Sciatic nerve (tissue), 2 donors: ENCODE measurements at places on chromosomes 16 and 17. TPM values are rescaled to one million over a fixed set of nuclear protein-coding genes. Genes with fewer than 3 reads are reported as not detected.

- DNase-seq, result no peak
Observed at GRCh38 chr16:28279006-28279405, 13.3 kb upstream of the SBK1 start.

GRCh38 chr17:68320311-68320865, 29.1 kb downstream of the ARSG start:
- DNase-seq, result no peak

DNA sequence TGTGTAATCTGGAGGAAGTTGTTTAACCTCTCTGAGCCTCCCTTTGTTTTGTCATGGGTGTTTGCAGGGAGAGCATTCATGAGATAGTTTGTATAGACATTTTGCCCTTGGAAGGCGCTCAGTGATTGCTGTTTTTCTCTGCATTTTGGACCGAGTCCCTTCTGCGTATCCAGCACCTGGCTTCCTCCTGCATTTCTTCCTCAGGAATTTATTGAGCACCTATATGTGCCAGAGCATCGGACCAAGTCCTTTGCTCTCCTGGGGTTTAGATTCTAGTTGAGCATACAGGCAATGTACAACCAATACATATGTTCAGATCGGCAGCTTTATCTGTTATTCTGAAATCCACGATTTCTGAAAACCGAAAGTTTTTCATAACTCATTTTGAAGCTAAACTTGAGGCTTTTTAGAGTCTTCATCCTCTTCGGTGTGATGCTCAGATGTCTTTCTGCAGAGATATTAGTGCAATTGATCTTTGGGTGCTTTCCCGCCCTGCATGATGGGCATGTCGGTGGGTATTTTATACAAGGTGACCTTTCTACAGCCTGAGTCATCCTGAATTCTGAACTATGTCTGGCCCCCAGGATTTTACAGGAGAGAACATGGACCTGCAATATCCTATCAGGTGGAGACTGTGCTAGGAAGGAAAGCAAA, 4.1 kb downstream of the IL4R start:
- DNase-seq, result peak; percentile 30

- DNase-seq, result no peak
Observed at GRCh38 chr17:45946841-45947256, 52.2 kb upstream of the STH start.

- peak; percentile 77 for DNase-seq
Observed at GRCh38 chr16:81738783-81739496, 40.2 kb upstream of the PLCG2 start.

- no peak for DNase-seq
Observed at GRCh38 chr17:48179071-48179945, 71.7 kb downstream of the SNX11 start.

DNA sequence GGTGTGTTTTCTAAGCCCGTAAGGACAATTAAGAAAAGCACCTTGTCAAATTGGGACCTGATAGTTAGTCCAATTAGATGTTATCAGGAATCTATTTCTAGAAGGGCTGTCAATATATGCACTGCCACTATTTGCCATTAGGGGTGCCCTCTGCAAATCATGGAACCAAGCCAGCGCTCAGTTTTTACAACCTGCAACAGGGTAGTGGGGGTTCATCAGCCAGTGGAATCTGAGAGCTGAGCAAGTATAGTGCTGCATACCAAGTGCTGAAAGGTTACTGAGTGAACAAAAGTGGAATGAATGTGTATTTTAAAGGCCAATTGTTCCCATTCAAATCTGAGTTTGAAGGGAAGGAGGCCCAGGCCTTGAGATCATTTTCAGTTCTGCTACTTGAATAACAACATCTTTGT, 10.4 kb downstream of the PRR11 start:
- no peak for DNase-seq

- DNase-seq, result no peak
Observed at GRCh38 chr17:46950997-46951621, 27.9 kb downstream of the RPRML start.

DNA sequence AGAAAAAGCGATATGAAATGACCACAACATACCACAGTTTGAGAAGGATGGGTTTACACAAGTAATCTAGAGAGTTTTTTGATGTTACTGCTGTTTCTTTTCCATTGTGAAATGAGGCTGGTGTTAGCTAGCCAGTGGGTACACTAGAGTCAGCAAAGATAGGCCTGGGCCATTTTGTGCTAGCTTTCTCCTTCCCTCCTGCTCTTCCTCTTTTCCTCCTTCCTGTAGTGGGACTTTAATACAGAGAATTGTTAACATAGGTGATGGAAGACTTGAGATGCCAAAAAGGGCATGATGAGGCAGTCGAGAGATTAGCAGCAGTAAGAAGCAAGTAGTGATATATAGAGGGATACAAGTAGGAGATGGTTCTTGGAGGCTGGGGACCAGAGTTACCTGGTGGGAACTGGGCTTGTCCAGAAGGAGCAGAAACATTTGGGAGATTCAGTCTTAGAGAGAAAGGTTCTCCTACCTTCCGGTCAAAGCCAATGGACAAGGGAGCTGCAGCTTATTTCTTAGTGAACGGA, 7.7 kb downstream of the NSRP1 start:
- DNase-seq, result no peak

DNA sequence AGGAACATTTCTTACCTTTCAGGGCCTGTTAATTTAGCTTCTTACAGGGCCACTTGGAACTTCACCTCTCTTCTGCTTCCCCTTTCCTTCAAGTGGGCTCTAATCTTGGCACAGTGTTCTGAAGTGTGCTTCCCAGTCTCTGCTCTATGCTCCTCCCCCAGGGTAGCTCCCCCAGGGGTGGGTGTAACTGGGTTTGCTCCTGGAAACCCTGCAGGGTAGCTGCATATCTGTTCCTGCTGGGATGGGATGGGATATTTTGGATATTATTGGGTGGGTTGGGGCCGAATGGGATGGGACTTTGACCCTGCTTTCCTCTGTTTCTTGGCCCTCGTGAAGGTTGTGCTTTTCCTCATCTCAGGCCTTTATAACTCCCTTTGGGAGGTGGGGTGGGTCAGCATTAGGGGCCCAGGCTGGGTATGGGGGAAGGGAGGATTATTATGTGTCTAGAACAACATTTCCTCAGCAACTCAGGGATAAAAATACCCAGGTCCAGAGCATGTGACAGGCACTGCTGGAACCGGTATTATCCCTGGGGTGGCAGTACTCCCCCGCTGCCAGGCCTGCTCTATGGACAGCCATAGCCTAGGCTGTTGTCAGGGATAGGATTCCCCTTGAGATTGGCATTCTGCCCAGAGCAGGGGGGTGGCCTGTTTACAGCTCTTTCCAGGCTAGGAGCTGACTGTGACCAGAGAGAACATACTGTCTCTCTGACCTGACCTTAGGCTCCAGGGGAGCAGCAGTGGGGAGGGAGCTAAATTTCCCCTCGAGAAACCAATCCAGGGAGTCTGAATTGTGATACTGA, 5.0 kb downstream of the NFE2L1 start:
- peak; percentile 80 for DNase-seq

DNA sequence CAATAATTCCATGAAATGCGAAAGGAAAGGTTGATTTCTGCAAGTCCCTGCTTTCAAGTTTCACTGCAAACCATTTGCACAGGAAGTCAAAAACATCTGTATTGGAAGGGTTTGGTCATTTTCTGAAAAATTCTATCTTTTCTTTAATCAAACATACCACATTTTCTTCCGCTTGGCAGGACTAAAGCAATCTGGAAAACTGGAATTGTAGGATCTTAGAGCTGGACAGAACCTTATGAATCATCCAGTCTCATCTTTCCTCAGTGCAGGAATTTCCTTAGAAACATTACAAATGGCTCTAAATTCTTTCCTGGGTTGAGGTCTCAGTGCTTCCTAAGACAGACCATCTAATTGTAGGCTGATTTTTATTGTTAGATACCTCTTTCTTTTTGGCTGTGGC, 111.5 kb upstream of the ELAC2 start:
- DNase-seq, result no peak

DNA sequence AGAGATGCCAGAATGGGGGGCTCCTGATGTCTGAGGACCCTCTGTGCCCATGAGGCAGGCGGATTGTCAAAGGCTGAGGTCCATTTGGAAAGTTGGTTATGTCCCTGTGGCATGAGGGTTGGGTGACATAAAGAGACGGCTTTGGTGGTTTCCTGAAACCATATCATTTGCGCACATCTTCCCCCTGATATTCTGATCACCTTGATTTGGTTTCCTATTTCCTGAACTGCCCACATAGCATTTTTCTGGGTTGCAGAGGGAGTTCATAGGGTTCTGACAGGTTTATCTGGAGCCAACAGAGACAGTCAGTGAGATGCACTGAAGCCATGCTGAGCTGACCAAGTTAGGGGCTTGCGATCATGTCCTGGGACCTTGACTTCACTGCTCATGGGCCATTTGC, 15.7 kb upstream of the RNF222 start:
- DNase-seq, result no peak

DNA sequence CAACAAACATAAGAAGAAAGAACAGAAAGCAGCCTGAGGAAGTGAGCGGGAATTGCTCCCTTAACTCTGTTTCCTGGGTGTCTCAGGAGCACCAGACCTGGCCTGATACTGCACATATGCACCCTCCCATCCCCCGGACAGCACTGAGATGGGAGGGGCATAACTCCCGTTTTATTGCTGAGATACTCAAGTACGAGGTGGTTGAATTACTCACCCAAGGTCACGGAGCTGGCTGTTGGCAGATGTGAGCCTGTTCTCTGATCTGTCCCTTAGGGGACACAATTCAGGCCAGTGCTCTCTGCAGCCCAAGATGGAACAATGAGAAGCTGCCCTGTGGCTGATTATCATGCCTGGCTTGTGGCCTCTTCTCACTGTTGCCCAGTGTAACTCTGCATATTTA, 9.1 kb upstream of the MED9 start:
- DNase-seq, result no peak

GRCh38 chr17:10871914-10872313, 34.0 kb upstream of the PIRT start:
- DNase-seq, result no peak

GRCh38 chr17:65977041-65977440, 214.9 kb downstream of the CEP112 start:
- no peak for DNase-seq

DNA sequence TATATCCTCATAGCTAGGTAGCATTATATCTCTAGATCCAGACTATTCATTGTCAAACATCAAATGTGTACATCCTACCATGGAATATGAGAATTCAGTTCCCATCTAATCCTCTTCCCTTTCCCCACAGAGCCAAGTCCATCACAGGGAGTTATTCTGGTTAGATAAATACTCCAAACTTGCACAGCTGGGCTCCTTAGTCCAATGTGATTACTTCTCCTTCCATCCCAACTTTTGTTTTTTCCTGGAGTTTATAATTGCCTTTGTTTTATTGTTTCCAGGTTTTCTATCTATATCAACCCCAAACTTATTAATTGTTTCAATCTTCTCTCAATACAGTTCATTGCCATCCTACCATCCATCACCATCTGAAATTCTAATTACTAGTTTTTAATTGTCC, 59.9 kb downstream of the MYH11 start:
- no peak for DNase-seq

DNA sequence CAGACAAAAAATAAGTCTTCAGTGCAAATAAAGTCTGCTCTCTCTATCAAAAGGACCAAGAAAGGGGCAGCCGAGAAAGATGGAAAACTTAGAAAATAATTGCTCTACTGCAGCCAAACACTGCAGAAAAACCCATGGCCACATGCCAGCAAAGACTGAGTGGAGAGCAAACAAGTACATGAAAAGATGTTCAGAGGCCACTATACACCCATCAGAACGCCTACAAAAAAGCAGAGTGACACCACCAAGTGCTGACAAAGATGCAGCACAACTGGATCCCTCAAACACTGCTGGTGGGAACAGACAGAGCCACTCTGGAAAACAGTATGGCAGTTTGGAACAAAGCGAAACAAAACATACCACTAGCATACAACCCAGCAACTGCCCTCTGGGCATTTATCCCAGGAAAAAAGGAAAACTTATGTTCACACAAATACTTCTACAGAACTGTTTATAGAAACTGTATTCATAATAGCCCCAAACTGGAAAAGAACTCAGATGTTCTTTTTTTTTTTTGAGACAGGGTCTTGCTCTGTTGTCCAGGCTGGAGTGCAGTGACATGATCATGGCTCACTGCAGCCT, 36.7 kb downstream of the KIAA0753 start:
- DNase-seq, result peak; percentile 64

- DNase-seq, result no peak
Observed at GRCh38 chr16:89476811-89477261, 13.5 kb downstream of the ANKRD11 start.

DNA sequence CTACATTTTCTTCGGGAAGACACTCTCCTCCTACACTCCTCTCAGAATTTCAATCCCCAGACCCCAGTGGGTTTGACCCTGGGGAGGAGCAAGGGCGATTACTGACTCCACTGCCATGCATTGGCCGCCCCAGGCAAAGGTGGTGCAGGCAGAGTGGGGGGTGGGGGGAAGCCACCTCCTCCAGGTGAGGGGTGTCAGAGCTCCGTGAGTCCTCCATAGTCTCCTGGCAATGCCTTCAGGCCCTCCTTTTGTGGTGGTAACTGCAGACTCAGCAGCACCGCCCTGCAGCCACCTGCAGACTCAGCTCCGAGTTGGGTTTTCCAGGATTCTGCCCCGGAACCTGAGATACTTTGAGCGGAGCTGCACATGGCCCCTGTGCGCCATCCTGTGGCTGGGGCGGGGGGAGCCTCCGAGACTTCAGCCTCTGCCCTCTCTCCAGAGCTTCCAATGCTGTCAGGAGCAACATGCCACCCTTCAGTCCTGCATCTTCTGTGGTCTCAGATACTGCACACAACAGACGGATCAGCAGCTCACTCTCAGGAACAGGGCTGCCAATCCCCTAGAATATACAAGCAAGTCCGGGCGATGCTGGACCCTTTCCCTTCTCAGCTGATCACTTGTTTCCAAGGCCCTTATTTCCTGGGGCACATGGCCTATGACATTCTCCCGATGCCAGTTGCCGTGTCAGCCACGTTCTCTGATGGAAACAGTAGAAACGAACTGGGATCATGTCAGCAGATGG, 2.4 kb upstream of the SLC47A2 start:
- no peak for DNase-seq

The TMEM114 gene
- total RNA-seq, result not detected

The NFAT5 gene
- 87.0 TPM for total RNA-seq

The CACNG1 gene
- total RNA-seq, result not detected

The KRT40 gene
- total RNA-seq, result not detected

The DNASE1 gene
- total RNA-seq, result 24.7 TPM

The PRSS36 gene
- 4.3 TPM for total RNA-seq

The OR1E2 gene
- total RNA-seq, result not detected

The CSH1 gene
- not detected for total RNA-seq

The OR2C1 gene
- 0.40 TPM for total RNA-seq
